HFFc6 (cell line): ENCODE measurements at places on chromosomes 4 and X. TPM values are rescaled to one million over a fixed set of nuclear protein-coding genes. Genes with fewer than 3 reads are reported as not detected.
A peak's percentile ranks its signal among the peaks of the same experiment; 100 is the strongest.

The NRK gene
- total RNA-seq, result not detected in 3 replicates

The RNF150 gene
- total RNA-seq, result 15.1 to 22.3 TPM (median 19.4 TPM) in 3 replicates

The SEC24B gene
- 26.8 and 27.2 TPM in 2 replicates for total RNA-seq

The SPARCL1 gene
- total RNA-seq, result not detected in 3 replicates

DNA sequence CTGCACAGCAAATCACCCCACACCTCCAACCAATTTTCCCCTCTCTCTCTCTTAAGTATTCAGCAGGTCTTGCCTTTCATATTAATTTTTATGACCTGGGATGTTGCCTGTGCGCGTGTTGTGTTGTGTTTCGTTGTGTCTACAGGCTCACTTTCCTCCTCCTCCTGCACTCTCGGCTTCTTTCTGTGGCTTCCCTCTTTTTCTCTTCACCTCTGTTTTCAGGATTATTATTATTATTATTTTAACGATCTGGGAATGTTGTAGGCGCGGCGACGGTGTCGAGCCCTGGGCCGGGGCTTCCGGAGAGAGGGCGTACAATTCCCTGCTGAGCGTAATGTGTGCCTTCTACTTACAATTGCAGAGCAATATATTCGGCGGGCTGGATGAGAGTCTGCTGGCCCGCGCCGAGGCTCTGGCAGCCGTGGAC, 826 bp downstream of the POU4F2 start:
- peaks cover 44% of the 10 kb centered on the region for H3K27me3 ChIP-seq
- 0 out of 2 replicates have a peak, but pooled peaks cover 6% of the 10 kb centered on the region for H3K36me3 ChIP-seq
- H3K4me3 ChIP-seq, result no peak overlapping the region
- peaks cover 10% of the 10 kb centered on the region; the same call in 1 of the 2 replicates for H3K4me1 ChIP-seq
- no peak for DNase-seq

GRCh38 chrX:150546711-150547153, 21.7 kb upstream of the MTM1 start:
- peaks cover 18% of the 10 kb centered on the region for H3K4me1 ChIP-seq
- no peak overlapping the region for H3K4me3 ChIP-seq
- no peaks in the 10 kb centered on the region for H3K36me3 ChIP-seq
- no peak overlapping the region for H3K27ac ChIP-seq
- peaks cover 3% of the 10 kb centered on the region for H3K27me3 ChIP-seq
- no peak for DNase-seq

DNA sequence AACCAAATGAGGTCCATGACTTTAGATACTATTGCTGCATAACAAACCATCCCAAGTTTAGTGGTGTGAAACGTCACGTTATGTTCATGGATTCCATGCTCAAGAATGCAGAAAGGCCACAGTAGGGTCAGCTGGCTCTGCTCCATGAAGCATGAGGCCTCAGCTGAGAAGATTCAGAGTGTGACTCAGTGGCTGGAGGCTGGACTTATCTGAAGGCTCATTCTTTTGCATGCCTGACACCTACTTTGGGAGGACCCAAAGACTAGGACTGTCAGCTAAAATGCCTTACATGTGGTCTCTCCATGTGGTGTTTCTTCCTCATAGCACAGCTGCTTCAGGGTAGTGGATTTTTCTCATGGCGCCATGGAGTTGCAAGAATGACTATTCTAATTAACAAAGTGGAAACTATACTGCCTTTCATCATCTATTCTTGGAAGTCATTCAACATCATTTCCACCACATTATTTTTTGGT, 11.5 kb upstream of the CCDC149 start:
- peak overlapping the region; percentile 54 for H3K27ac ChIP-seq
- peaks cover 14% of the 10 kb centered on the region for H3K27me3 ChIP-seq
- peaks cover 37% of the 10 kb centered on the region for H3K4me1 ChIP-seq

- DNase-seq, result no peak
- H3K4me3 ChIP-seq, result no peak overlapping the region
These were observed 284.9 kb downstream of the PCDH7 start for GRCh38 chr4:31005037-31005436.

- peaks cover 45% of the 10 kb centered on the region for H3K27me3 ChIP-seq
- no peaks in the 10 kb centered on the region for H3K36me3 ChIP-seq
- H3K4me3 ChIP-seq, result no peak overlapping the region
- no peak overlapping the region for H3K27ac ChIP-seq
These were observed 18.2 kb downstream of the HAND2 start for GRCh38 chr4:173511787-173512361.

GRCh38 chr4:100968046-100968445, 379.3 kb downstream of the PPP3CA start:
- H3K27ac ChIP-seq, result no peak overlapping the region
- H3K27me3 ChIP-seq, result peaks cover 7% of the 10 kb centered on the region
- H3K4me1 ChIP-seq, result no peaks in the 10 kb centered on the region
- DNase-seq, result no peak

GRCh38 chr4:184362396-184362795, 112.0 kb downstream of the IRF2 start:
- H3K27ac ChIP-seq, result no peak overlapping the region
- no peaks in the 10 kb centered on the region for H3K27me3 ChIP-seq
- H3K4me1 ChIP-seq, result no peaks in the 10 kb centered on the region
